ENCODE measurements at places on chromosomes 1 and 21.

DNA sequence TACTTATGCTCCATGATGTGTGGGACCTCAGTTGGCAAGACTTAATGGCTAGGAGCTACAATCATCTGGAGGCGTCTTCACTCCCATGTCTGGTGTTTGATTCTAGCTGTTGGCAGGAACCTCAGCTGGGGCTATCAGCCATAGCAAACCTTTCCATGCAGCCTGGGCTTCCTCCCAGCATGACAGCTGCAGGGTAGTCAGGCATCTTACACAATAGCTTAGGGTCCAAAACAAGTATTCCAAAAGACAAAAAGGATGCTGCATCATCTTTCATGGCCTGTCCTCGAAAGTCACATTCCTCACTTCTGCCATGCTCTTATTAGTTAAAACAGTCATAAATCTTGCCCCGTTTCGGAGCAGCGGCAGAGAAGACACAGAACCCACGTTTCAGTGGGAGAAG lies 90.9 kb downstream of the LRRC8C start:
- no peak for DNase-seq

DNA sequence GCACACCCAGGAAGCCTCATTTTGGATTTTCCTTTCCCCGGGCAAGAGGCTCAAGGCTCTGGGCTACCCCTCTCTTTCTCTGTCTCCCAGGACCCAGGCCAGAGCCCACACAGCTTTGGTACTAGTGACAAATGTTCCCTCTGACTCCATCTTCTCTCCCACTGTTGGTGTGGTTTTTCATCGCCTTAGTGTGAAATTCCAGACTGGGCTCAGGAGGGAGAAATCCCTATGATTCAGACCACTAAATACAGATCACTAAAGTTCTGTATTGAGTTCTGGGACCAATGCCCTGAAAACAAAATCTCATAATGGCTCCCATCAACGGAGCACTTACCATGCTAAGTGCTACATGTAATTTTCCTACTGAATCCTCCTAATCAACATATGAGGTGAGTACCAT lies 26.1 kb downstream of the IQGAP3 start:
- DNase-seq: no peak

GRCh38 chr1:20430355-20431175 lies 55.4 kb downstream of the CAMK2N1 start:
- no peak for DNase-seq

- no peak for DNase-seq
Measured at GRCh38 chr1:98988904-98989555, 15.6 kb downstream of the PLPPR5 start.

DNA sequence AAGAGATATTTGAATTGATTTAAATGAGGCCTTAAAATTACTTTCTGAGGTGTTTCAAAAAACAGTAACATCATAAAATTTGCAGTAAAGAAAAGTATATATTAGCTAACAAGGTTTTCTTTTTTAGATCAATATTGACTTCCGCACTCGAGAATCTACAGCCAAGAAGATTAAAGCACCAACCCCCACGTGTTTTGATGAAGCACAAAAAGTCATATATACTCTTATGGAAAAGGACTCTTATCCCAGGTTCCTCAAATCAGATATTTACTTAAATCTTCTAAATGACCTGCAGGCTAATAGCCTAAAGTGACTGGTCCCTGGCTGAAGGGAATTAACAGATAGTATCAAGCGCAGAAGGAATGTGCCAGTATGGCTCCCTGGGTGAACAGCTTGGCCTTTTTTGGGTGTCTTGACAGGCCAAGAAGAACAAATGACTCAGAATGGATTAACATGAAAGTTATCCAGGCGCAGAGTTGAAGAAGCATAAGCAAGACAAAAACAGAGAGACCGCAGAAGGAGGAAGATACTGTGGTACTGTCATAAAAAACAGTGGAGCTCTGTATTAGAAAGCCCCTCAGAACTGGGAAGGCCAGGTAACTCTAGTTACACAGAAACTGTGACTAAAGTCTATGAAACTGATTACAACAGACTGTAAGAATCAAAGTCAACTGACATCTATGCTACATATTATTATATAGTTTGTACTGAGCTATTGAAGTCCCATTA lies 3.6 kb downstream of the RGS1 start:
- DNase-seq: no peak

- peak; percentile 46 for DNase-seq
Measured at GRCh38 chr1:155206891-155207805, 549 bp downstream of the THBS3 start.

DNA sequence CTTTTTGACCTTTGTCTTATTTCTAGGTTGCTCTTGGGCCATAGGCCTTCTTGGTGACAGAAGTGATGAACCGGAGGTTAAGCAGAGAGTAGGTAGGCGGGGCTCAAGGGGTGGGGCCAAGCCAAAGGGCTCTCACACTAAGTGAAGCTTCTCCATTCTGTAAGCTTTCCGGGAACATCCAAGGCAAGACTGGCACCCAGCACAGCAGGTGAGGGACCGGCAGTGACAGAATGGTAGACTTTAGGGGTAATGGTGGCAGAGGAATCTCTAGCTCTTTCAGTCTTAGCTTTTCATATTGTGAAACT lies at the start of gene TNFAIP8L2:
Gene TNFAIP8L2, plus strand, starts transcription at position 135 of the 305 bp plus-strand sequence. CDS start 2,049 bp downstream, outside the sequence.
- DNase-seq: no peak

DNA sequence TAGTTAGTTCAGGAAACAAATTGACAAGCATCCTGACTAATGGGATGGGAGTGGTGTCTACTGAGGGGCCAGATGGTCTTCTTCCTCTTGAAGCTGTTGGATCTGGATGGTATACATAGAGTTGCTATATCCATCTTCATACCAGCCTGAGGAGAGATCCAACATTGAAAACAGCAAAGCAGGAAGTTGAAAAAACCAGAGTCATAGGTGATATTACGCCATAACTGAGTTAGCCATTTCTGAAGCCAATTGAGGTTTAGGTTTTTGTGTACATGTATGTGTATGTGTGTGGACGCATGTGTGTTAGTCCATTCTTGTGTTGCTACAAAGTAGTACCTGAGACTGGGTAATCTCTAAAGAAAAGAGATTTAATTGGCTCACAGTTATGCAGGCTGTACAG lies 2.3 kb upstream of the TSPAN2 start:
- no peak for DNase-seq

DNA sequence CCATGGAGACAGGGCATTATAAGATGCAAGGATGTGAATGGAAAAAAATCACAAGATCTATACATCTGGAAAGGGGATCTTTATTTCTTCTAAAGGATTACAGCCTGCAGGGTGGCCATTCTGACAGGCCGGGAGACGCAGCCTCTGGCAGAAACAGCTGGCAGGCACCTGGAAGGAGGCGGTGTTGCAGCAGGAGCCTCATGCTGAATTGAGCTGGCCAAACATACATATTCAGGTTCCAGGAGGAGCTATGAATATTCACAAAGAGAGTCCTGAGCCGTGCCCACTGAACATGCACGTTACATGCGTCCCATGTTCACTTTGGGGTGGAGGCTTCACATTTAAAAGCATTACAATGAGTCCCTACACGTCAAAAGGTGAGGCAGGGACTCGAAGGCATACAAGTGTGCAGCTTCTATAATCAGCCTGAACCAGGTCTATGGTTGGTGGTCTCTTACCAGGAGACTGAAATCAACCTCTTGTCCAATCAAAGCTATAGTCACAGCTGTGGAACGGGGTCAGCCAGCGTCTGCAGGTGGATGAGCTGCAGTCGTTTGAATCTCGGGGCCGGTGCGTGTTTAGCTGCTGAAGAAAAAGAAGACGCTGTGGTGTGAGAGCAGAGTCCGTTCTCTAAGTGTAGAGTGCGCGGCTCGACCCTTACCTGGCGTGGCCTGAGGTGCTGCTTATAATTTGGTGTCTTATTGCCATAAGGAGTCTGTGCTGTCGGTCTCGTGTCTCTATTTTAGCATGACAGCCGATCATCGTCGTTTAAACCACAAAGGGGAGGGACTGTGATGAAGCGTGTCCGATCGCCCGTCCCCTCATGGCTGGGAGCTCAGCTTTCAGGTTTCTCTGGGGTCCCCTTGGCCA lies 183.0 kb downstream of the ETS2 start:
- DNase-seq: no peak

DNA sequence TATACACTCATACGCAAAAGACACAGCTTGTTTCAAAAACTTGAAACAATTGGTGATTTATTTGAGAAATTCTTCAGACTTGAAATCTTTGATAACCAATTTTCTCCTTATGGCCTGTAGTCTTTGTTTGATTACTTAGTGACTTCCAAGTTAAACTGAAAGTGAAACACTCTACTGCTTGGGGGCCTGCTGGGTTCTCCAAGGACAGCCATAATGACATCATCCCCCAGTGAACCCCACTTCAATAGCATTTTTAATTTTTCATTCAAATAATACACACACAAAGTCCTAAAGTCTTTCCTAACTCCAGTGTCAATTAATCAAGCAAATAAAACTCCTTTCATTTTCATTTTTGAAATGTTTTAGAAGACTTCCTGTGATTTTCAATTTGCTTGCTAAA lies 59.2 kb downstream of the KRTAP19-8 start:
- DNase-seq: no peak

- DNase-seq: no peak
Measured at GRCh38 chr1:33602271-33602670, 129.8 kb downstream of the ZSCAN20 start.

DNA sequence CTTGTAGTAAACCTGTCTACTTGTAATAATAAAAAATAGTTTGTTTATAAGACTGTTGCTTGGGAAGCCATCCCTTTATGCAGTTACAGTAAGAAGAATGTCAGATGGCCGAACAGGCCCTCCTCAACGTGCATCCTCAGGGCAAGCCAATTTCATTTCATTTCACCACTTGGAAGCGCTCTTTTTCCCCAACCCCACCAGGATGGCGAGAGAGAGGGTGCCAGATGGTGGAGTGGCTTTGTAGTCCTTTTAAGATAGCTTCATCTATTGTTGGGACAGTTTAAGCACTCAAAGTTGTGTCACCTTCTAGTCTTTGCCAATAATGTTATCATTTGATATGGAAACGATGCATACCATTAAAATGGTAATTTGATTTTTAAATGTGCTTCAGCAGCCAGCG lies 356.3 kb upstream of the CAMK1G start:
- DNase-seq: no peak

GRCh38 chr1:173415490-173415889 lies 61.6 kb upstream of the PRDX6 start:
- no peak for DNase-seq

DNA sequence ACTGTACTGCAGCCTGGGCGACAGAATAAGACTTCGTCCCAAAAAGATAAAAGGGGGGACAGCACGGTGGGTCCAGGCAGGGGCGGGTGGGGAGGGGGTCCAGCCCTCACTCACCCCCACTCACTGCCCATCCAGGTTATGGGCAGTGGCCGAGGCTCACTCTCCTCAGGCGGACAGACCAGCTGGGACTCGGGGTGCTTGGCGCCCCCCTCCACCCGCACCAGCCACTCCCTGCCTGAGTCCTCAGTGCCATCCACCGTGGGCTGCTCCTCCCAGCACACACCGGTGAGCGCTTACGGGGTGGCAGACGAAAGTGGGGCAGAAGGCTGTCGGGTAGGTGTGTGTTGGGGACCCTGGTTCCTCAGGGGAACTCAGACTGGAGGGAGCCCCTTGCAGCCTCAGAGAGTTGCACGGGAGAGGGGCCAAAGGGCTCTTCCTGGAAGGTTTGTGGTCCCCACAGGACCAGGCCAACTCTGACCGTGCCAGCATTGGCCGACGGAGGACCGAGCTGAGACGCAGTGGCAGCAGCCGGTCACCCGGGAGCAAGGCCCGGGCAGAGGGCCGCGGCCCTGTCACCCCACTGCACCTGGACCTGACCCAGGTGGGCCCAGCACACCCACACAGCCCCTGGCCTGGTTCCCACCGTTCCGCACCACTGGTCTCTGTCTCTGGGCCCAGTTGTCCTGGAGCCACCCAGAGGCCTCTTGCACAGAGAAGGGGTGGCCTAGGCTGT lies 6.6 kb downstream of the PLEKHN1 start:
- no peak for DNase-seq

DNA sequence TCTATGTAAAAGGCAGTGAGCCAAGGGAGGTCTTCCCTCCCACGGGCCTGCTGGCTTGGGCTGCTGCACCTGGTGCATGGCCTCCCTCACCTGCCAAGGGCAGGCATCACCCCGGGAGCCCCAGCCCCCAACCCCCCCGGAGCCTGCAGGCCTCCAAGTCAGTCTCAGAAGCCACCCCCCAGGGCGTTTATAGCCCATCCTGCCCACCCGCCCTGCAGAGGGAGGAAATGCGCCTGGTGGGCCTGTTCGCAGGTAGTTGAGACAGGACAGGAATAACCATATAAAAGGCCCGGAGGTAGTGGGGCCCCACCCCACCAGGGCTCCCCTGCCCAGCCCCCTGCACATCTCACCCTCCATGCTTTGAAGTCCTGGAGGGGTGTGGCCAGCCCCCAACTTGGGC lies 18.2 kb upstream of the ARF1 start:
- DNase-seq: no peak

- no peak for DNase-seq
Measured at GRCh38 chr21:41143596-41144325, 24.2 kb upstream of the BACE2 start.

DNA sequence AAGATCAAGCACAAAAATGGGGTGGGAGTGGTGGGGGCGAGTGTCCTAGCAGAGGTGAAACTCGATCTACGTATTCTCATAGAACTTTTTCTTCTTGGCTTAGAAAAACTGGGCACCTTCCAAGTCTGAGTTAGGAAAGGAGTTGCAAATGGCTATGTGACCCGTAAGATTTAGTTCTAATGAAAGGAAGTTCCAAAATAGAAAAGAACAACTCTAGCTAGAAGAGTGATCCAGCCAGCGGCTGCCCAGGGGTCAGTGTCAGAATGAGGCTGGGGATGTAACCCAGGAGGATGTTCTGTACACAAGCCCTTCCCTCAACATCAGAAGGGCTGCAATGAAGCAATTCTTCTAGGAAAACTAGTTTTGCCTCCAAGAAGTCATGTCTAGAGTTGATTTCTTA lies 5.2 kb downstream of the MTARC1 start:
- no peak for DNase-seq

GRCh38 chr1:47524272-47524671 lies 86.4 kb downstream of the FOXD2 start:
- no peak for DNase-seq

DNA sequence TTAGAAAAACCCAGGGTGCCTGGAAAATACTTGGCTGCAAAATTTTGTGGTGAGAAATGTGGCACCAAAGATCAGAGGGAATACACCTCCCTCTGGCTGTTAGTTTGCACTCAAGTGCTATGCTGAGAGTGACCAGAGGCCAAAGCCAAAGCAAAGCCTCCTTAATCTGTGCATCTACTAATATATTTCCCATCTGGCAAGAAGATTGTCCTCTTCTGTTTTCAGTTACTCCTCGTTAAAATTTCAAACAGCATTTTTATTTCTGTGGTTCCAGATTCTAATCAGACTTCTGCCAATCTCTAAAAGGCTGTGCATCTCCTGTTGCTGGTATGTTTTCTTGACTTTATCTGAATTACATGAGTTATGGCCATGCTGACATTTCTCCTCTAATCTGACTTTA lies 327.4 kb downstream of the TBX15 start:
- no peak for DNase-seq

DNA sequence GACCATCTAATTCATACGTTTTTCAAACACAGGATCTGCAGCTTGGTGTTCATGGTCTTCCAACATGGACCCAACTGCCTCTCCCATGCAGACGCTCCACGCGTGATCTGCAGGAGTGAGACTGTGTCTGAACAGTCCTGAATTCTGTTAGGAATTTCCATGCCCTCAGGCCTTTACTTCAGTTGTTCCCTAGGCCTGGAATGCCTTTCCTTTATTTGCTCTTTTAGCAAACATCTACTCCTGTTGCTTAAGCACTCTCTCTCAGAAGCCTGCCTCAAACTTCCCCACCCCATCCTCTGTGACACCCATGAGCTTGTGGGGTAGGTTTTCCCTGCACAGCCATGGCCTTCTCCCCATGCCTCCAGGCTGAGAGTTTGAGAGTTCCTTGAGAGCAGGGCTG lies 73.7 kb downstream of the DMRTB1 start:
- DNase-seq: no peak

All from esophagus squamous epithelium (tissue), 5 donors.